Activated CD4-positive, alpha-beta T cell treated with anti-CD3 and anti-CD28 coated beads, Interleukin-2, amount 50 U/mL, for 24 hours (primary cell): ENCODE measurements at places on chromosomes 11 and 22.

DNA sequence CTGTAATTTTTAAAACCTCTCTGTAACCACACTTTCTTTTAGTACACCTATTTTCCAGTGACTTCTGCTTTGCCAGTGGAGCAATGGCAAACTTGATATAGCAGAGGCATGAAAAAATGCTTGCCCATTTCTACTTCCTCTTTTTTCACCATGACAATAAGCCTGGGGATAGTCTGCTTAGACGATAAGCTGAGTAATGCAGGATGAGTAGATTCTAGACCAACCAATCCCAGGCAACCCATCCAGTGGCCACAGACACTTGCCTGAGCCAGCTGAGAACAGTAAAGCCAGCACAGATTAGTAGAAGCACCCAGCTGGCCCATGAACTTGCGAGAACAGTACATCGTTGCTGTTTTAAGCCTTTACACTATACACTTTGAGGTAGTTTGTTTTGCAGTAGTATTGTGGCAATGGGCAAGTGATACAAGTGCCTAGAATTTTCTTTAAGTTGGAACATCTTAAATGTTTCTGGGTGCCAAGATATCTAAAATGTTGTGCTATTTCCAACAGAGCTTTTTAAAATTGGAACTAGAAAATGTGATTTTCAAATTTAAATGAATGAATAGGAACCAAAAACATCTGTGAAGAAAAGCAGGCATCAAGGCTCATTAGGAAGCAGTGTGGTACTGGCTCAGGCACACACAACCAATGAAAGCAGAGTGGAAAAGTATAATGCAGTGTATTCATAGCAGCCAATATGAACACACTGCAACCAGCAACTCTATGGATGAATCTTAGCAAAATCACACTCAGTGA, 37.7 kb downstream of the DDI1 start:
- DNase-seq, result no peak

- DNase-seq, result no peak
These were observed 22.2 kb downstream of the NNMT start for GRCh38 chr11:114318361-114318760.

GRCh38 chr11:121018746-121019145, 5.2 kb upstream of the TBCEL start:
- no peak for DNase-seq

DNA sequence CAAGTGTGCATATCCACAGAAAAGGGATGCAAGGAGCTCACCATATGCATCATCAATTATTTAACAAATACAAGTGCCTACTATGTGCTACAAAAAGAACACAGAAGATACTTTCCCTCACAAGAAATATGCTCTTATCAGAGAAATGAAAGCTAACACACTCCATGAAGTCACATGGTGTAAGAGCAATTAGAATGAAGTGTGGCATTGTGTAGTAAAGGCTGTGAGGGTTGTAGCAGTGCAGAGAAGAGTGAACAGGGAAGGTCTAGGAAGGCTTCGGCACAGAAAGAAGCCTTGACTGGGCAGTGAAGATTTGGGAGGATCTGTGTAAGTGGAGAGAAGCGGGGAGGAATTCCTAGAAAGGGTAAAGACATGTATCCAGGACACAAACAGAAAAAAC, 22.5 kb downstream of the PPP2R1B start:
- DNase-seq, result no peak

GRCh38 chr22:44293876-44294275, 18.9 kb downstream of the SHISAL1 start:
- no peak for DNase-seq

DNA sequence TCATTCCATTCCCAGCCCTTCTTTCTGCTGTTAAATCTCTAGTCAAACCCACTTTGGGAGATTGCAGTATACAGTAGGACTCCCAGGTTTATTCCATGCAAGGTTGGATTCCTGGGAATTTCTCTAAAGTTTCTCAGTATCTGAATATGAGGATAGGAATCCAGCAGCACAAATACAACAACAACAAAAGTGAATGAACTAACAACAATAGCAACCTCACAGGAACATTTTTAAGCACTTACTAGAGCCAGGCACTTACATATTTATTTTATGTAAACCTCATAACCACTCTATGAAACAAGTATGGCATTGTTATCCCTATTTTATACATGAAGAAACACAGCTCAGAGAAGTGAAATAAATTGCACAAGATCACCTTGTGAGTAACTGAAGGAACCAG, 1.9 kb downstream of the MMP7 start:
- DNase-seq, result no peak

- no peak for DNase-seq
These were observed 78.0 kb downstream of the TIMP3 start for GRCh38 chr22:32879550-32879949.

GRCh38 chr11:74144592-74144991, 26.2 kb downstream of the C2CD3 start:
- DNase-seq, result no peak

DNA sequence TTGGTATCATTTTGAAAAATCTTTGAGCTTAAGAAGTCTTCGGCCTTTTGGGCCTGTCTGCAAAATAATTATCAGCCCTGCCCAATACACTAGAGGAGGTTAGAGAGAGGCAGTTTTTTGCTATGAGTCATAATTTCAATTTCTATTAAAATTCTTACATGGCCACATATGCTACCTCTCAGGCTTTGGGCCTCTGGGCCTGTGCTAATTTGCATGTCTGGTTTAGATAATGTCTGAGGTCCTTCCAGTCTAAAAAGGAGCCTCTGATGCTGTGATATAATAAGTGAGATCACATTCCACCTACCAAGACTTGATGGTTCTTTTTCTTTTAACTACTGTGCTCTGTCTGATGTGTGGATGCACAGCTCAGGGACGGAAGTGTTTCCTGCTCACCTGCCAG, 70.8 kb downstream of the KCNJ1 start:
- DNase-seq, result no peak

GRCh38 chr11:121309688-121310087, 17.1 kb downstream of the SC5D start:
- DNase-seq, result no peak

GRCh38 chr11:61041755-61042518, 60.4 kb upstream of the CD5 start:
- DNase-seq, result peak; percentile 80

- no peak for DNase-seq
These were observed 110.1 kb upstream of the LUZP2 start for GRCh38 chr11:24386546-24387397.

DNA sequence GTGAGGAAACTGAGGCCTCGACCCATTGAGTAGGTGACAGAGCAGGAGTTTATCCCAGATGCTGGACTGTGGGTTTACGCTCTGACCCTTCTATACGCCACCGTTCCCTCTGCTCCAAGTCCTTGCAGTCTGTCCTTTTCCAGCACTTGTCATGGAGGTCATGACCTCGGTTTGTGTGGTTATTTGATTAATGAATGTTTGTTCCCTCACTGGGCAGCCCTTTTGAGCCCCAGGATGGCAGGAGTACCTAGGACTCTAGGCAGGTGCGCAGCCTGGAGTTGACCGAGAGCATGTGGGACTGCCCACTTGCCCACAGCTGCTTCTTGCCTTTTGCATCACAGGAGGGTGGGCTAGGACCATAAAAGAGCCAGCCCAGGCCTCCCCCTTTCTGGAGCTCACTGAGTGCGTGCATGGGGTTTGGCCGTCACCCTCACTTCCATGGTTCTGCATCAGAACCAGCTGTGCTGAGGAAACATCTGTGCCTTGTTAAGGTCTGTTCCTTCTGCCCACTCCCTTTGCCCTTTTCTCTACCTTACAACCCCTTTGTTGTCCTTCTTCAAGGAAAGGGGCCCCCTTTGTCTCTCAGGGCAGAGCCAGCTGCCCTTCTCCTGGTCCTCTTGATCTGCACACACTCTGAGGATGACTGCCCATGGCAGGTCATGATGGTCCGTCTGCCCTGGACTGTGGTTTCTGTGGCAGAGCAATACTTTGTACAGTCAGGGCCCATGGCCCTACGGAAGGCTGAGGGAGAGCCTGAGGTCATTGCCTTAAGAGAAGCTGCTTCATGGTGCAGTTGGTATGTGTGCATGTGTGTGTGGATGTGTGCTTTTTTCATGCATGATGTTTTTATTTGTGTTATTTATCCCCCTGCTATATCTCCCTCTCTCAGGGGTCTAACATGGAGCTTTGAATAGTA, 38.2 kb downstream of the BMAL1 start:
- DNase-seq, result no peak

DNA sequence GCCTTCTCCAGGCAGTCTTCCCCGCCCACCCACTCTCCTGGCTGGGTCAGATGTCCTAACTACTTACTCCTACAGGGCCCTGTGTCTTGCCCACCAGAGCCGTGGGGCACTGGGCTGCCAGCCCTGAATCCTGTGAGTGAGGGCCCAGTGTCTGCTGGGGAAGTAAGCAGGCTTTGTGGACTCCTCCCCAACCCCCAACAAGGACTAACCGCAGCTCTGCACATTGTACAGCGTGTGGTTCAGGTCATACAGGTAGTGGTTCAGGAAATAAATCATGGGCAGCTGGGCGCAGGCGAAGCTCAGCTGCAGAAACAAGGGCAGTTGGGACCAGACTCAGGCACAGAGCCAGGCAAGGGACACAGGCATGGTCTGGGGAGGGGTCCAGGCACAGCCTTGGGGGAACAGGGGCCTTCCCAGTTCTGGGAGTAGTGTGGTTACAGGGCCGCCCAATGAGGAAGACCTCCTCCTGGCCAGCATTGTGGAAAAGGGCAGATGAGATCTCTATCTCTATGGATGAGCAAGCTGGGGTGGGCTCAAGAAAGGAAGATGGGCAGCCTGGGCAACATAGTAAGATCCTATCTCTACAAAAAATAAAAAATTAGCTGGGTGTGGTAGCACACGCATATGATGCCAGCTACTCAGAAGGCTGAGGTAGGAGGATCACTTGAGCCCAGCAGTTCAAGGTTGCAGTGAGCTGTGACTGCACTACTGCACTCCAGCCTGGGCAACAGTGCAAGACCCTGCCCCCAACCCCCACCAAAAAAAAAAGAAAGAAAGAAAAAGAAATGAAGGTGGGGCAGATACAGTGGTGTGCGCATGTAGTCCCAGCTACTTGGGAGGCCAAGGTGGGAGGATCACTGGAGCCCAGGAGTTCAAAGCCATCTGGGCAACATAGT, 5.5 kb downstream of the UNC93B1 start:
- DNase-seq, result no peak

GRCh38 chr11:75589933-75590332, 27.9 kb downstream of the SERPINH1 start:
- no peak for DNase-seq

DNA sequence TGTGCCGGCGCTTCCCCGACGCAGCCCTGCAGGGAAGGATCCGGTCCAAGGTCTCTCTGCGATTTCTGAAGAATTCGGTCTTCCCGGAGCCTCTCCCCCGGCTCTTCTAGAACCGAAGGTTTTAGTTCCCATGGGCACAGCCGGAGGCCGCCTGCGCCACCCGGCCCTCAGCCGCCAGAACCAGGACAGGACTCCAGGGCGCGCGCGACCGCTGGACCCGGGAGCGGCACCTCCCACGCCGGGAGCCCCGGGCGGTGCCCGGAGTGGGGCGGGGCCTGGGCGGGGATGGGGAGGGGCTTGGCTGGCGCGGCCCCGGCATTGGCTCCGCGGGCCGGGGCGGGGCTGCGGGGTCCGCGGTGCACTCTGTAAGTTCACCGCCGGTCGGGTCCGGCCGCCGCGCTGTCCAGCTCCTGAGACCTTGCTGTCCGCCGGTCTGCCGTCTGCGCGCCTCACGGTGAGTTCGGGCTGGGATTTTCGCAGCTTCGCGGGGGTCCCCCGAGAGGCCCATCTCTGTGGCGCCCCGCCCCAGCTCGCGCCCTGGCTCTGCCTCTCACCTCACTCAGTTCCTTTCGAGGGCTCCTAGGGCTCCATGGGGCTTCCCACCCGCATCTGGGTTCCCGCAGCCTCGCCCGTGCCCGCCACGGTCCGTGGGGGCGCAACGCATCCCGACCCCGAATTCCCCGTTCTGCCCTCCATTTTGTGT, at the start of gene CDC42EP2:
Gene CDC42EP2 (plus strand): TSS at position 366 of the 703 bp plus-strand sequence. CDS start 6,033 bp downstream, outside the sequence.
- DNase-seq, result peak; percentile 57

GRCh38 chr11:44306918-44307244, 3.1 kb downstream of the ALX4 start:
- no peak for DNase-seq

- no peak for DNase-seq
These were observed 51.1 kb upstream of the SLC25A1 start for GRCh38 chr22:19229600-19229999.

- DNase-seq, result no peak
These were observed 118.1 kb downstream of the NECTIN1 start for GRCh38 chr11:119610836-119611426.

DNA sequence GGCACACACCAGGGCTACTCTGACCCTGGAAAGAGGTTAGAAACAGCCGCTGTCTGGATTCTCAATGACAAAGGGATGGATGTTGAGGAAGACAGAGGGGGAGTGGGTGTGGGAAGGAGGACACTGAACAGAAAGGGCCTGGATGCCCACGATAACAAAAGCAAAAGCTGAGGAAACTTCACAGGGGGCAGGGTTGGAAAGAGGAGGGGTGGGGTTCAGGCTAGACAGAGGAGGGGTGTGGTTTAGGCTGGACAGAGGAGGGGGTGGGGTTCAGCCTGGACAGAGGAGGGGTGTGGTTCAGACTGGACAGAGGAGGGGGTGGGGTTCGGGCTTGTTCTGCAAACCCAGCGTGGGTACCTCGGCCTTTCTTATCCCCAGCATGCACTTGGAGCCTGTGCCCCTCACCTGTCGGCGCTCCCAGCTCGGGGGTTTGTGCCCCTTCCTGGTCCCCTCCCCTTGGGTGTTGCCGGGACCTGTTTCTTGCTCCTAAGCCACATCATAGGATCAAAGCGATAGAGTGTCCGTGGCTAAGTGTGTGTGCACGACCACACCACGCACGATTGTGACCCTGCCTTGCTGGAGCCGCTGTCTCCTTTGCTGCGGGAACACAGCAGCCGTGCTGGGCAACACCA, 75.6 kb downstream of the BRD1 start:
- no peak for DNase-seq

- DNase-seq, result no peak
These were observed 27.7 kb downstream of the RTN4R start for GRCh38 chr22:20240447-20240764.

GRCh38 chr22:48757985-48758561, 1069.6 kb downstream of the BRD1 start:
- no peak for DNase-seq

DNA sequence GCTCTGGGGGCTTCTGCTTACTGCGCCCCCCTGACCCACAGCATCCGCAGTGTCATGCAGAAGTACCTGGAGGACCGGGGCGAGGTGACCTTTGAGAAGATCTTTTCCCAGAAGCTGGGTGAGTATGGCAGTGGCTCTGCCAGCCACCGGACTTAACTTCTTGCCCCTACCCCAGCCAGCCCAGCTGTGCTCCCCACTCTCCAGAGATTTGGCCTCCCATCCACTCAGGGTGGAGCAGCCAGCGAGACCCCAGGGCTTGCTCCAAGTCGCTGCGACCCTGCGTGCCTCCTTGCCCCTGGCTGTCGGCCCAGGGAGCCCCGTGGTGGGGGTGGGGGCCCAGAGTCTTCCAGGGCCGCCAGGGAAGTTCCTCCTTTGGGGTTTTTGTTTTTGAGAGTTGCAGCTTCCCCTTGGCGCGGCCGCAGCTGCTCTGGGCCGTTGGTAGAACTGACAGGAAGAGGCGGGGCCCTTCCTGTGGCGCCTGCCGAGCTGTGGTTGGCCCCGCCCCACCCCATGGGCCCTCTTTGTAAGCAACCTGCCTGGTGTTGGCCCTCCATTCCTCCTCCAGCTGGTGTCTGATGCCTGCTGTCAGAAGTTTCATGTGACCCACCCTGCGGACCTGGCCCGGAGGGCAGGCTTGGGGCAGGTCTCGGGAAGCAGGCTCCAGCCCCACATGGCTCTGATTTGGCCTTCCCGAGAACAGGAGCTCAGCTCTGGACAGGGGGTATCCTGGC, 11.1 kb downstream of the GRK2 start:
- peak; percentile 84 for DNase-seq

- no peak for DNase-seq
These were observed 15.1 kb downstream of the RCN1 start for GRCh38 chr11:32105871-32106560.
